ENCODE measurements at places on chromosomes 3 and 15.

DNA sequence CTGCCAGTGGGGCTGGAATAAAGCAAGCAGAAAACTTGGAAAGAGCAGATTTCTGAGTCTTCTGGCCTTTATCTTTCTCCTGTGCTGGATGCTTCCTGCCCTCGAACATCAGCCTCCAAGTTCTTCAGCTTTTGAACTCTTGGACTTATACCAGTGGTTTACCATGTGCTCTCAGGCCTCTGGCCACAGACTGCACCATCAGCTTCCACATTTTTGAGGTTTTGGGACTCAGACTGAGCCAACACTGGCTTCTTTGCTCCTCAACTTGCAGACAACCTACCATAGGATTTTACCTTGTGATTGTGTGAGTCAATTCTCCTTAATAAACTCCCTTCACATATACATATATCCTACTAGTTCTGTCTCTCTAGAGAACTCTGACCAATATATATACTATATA lies 706.6 kb downstream of the NR2F2 start:
- DNase-seq = no peak

GRCh38 chr3:178159691-178160220 lies 376.5 kb upstream of the KCNMB2 start:
- DNase-seq = no peak

- DNase-seq = no peak
Observed at GRCh38 chr3:130374908-130375307, 29.4 kb downstream of the COL6A5 start.

GRCh38 chr15:93250209-93250608 lies 161.2 kb upstream of the RGMA start:
- DNase-seq = no peak

DNA sequence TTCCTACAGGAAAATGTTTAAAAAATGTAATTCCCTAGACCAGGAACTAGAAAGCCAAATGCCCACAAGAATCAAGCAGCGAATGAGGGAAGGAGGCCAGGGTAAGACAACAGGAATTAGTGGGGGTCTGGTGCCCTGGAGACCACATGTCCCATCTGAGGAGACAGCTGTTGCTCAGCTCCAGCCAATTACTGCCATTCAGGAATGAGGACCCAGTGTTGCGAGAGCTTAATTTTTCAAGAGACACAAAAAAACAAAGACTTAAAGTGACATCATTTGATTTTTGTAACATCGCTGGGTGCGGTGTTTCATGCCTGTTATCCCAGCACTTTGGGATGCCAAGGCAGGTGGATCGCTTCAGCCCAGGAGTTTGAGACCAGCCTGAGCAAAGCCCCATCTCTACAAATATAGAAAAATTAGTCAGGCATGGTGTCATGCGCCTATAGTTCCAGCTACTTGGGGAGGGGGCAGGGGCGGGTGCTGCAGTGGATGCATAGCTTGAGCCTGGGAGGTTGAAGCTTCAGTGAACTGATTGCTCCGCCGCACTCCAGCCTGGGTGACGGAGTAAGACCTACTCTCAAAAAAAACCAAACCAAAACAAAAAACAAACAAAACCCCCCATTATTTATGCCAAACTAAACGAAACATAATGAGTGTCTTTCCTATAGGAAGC lies 52.8 kb upstream of the LRIG1 start:
- DNase-seq = no peak

DNA sequence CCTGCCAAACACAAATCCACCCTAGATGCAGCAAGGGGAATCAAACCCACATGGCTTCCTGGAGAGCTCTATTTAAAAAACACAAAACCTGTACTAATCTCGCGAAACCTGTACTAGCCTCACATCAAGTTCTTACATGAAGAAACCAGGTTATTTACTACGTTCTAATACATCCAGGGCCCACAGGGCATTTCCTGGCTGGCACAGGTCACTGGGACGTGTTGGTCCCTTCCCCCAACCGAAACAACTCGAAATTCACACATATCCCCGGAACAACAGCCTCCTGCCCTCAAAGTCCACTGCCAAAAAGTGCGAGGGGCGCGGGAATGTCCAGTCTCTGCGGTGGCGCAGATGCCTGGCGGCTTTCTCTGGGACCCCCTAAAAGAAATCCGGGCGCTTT lies 955 bp downstream of the CDCP1 start:
- DNase-seq = no peak

GRCh38 chr15:35746121-35746520 lies 200.2 kb upstream of the DPH6 start:
- no peak for DNase-seq

GRCh38 chr15:34993877-34994276 lies 5.8 kb upstream of the ZNF770 start:
- no peak for DNase-seq

DNA sequence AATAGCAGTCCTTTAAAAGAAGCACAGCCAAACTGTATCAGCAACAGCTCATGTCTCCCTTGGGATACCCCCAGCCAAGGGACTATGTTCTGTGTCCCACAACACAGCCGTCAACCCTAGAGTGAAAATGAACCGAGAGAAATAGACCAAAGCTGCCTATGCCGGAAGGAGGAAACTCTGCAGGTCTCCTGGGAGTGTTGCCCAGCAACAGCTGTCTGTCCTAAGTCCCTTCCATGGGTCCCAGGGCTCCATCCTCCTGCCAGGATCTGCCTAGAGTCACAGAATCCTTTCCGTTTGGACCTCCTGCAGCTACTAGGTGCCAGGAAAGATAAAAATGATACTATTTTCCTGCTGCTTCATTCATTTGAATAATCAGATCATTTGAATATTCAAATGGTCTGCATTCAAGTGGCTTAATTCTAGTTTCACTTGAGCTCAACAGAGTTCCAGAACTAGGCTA lies 53.1 kb downstream of the TRANK1 start:
- DNase-seq = no peak

DNA sequence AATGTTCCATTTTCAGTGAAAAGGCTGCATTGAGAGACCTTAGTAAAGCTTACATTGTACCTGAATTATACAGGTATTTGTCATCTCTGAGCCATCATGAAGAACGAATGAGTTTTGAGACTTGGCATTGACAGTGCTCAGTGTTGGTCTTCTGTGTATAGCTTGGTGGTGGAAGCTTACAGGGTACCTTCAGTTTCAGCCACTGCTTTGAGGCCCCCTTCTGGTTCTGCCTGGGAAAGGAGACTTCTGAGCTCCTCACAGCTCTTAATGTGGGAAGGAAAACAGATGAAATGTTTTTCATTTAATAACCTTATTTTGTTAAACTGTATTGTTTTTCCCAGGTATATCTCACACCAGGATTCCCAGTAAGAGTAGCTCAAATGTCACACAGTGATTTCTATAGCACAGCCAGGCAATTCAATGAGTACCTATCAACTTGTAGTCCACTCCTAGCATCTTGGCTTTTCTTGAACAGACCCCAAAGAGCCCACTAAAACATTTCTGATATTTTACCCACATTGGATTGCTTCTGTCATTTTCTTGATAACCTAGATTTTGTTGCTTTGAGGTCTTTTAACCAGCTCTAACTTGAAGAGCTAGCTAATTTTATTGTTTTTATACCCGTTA lies 5.6 kb downstream of the SERPINI1 start:
- no peak for DNase-seq

GRCh38 chr15:70054884-70055387 lies 42.8 kb downstream of the TLE3 start:
- no peak for DNase-seq

- DNase-seq = no peak
Observed at GRCh38 chr3:47836986-47837385, 34.0 kb downstream of the DHX30 start.

DNA sequence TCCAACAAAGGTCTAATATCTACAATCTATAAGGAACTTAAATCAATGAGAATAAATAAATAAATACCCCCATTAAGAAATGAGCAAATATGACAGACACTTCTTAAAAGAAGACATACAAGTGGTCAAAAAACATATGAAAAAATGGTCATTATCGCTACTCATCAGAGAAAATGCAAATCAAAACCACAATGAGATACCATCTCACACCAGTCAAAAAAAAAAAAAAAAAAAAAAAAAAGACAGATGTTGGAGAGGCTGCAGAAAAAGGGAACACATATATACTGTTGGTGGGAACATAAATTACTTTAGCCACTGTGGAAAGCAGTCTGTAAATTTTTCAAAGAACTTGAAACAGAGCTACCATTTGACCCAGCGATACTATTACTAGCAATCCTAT lies 31.6 kb upstream of the OR5H6 start:
- DNase-seq = no peak

DNA sequence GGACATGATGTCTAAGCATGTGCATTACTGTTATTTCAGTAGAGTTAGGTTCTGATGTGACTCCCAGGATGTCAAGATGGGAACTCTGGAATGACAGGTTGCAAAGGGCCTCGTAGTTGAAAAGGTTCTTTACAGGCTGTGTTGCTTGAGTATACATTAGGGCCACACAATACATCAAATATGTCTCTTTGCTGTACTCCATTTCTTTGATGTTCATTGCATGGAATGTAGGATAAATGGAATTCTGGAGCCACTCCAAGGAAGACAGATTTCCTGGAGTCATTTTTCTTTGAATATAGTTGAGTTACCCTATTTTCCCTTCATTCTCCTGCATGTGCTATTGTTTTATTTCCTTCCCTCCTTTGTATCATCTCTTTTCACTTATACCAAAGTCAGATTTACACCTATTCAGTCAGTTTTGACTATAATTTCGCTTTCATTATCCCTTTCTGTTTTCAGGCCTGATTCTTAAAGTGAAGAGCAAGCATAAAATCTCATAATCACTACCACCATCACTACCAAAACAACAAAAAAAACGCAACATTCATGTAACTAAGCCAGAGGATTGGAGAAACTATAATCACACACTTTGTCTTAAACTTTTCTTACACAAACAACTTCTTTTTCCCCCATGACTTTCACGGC lies 61.2 kb upstream of the PTX3 start:
- DNase-seq = no peak

DNA sequence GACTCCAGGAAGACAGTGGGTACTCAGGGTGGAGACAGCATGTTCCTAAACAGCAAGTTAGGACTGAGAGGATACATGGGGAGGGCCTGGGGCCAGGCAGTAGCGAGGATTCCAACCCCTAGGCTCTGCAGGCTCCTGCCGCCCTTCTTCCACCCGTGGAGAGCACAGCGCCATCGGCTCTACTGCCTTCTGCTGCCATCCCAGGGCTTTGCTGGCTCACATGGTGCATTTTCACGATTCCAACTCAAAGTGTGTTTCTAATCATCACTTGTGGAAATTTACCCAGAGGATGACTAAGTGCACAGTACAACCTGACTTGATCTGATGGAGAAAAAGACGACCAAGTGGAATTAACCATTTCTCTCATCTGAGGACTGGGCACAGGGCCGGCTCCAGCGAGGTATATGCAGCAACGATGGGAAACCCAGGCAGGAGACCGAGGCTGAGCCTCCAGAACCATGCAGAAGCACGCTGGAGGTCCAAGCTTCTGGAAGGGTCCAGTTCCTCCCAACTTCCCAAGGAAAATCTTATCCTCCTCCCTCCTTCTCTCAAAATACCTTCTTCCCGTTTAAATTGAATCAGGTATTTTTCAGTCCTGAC lies 104.6 kb downstream of the LRIG1 start:
- DNase-seq = no peak

DNA sequence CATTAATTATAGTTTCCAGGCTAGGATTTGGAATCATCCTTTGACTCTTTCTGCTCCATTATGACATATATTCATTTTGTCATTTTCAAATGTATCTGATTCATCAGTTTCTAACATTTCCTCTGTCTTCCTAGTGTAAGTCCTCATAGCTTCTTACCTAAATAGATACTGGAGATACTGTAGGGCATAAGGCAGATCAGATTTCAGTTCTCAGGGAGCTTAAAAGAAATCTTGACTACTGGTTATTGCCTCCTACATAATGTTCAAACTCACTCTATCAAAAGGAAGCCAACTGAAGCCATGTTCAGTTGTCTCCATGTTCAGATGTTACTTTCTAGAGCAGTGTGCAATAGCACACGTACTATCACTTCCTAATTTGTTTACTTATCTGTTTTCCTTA lies 29.6 kb upstream of the CTDSPL2 start:
- no peak for DNase-seq

DNA sequence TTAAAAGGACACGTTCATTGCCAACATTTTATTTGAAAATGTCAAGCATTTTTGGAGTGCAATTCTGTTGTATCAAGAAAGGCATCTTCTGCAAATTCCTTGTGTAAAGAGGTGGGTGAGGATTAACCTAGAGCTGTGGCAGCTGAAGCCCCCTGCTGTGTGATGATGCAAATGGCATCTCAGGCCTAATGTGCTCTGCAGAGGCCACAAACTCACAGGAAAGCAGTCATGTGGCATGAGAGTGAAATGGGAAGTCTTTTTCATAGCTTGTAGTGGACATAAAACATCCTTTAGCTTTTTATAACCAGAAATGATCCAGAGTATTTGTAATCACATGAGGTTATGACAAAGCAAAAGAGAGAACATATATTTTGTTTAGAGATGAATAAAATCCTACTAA lies 6.4 kb downstream of the CADM2 start:
- DNase-seq = no peak

DNA sequence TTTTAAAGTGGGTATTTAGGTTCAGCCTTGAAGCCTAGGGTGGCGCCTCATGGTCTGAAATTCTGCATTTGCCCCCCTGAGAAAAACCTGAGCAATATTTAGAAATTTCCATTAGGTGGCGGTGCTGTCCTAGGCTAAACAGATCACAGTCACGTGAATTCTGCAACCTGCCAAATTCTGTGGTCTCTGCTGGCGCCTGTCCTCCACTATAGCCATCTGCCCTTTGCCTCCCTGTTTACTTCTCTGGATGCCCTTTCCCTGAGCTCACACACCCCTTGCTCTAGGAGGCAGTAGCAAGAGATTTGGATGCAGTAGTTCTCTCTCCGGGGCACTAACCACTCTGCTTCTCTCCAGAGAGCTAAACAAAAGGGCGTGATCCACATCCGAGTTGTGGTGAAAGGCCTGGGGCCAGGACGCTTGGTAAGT lies 9.1 kb downstream of the MRPS11 start:
- DNase-seq = no peak

- DNase-seq = no peak
Observed at GRCh38 chr3:64848822-64849221, 161.0 kb upstream of the ADAMTS9 start.

DNA sequence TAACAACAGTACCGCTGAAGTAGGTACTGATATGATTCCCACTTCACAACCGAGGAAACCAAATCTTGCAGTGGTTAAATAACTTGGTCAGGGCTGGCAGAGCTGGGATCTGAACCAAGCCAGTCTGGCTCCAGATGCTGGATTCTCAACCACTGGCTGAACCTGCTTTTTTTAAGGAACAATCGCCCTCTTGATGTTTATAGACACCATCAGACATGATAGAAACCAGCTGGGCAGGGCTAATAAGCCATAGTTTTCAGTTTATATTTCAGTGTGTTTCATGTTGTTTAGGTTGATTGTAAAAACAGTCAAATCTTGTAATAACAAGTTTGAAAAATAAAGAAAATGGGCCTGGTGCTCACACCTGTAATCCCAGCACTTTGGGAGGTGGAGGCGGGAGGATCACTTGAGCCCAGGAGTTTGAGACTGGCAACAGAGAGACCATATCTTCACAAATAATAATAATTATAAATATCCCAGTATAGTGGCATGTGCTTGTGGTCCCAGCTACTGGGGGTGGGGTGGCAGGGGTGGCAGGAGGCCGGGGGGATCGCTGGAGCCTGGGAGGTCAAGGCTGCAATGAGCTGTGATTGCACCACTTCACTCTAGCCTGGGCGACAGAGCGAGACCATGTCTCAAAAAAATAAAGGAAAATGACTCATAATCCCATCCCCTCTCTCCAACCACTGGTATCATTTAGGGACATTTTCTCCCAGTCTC lies 36.7 kb downstream of the XYLB start:
- DNase-seq = no peak

Data from T follicular helper cell (primary cell).